ENCODE measurements at places on chromosomes 11 and 22.

DNA sequence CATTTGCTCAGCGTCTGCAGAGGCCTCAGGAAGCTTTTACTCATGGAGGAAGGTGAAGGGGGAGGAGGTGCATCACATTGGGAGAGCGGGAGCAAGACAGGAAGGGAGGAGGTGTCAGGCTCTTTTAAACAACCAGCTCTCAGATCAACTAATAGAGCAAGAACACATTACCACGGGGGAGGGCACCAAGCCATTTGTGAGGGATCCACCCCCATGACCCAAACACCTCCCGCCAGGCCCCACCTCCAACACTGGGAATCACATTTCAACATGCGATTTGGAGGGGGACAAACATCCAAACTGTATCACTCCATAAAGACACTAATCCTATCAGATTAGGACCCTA, 18.9 kb upstream of the THY1 start:
- no peak for ATAC-seq

DNA sequence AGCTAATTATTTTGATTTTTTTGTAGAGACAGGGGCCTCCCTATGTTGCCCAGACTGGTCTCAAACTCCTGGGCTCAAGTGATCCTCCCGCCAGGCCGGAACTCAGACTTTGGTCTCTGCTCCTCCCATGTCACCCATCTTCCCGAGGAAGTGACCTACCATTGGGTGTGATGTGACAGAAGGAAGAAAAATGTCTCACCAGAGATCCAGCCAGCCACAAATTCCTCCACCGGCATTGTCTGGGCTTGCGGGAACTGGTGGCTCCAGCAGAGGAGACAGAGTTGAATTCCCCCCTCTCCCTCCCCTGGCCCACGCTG, 772 bp downstream of the SLC25A45 start:
- peak; percentile 13 for ATAC-seq

DNA sequence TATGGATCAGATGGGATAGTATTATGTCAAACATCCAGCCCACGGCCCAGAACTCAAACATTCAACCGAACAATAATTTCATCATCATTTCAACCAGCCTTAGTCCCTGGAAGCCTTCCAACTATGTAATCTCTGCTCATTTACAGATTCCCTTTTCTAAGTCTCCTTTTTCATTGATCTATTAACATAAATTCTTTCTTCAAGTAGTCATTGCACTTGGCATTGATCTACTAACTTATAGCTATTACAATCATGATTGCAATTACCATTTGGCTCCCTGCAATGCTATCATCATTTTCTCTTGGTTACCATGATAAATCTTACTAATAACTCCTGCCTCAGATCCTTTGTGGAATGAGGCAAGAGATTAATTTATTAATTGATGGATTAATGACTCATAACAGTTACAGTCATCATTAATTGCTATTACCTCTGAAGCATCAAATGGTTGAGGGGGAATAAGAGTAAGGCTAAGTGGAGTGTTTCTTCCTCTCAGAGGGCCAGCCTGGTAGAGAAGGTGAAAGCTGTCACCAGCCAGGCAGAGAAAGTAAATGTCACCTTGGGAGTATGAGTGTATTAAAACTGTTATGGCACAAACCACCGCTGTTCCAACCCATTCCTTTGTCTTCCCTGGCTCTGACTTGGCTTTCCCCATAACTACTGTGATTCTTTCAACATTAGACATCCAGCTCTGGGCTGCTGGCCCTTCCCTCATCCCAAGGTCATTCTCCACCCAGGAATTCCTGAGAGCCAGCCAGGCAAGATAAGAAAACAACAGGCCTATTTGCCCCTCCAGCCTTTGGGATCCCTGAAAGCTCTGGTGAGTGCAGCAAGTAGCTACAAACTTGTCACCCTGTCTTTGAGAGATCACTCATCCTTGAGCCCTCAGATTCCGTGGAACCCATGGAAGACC, 174.7 kb downstream of the RRAS2 start:
- no peak for ATAC-seq

DNA sequence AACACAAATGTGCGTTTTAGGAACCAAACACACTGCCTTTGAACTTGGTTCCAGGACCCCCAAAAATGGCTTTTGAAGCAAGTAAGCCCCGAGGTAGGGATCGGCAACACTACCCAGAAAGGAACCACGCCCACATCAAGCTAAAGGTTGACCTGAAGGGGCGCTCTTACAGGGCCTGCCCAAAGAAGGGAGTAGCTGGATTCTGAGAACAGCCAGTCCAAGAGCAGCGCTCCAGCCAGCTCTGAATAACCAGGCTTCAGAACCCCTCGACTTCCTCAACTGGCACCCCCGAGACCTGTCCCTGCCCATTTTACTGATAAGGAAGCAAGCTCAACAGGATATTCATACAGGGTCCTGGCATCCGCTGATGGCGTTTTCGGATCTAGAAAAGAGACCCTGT, 18.9 kb upstream of the MOB2 start:
- ATAC-seq, result no peak

DNA sequence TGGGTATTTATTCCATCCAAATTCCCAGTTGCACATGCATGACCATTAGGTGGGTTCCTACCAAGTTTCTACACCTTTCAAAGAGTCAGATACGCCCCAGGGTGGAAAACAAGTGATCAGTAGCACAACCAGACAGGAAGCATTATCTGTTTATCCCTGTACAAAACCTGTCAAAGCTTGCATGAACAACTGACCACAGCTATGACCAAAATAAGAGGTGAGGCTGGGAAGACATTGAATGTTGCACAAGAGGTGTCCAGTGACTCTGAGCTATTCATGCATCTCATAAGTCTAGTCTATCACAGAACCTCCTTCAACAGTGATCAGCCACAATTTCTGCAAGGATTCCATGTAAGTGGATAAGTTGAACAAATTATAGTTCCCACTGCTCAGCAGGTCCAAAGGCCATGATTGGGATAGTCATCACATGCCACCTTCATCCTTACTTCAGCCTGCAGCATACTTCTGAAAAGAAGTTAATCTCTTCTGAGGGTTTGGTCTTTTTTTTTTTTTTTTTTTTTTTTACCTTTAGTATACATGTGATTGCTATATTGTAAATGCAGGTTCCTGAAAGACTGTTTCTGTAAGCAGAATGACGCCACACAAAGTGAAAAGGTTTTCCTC, 28.0 kb upstream of the TMEM45B start:
- no peak for ATAC-seq

GRCh38 chr11:39768214-39768613, 1691.2 kb downstream of the LRRC4C start:
- ATAC-seq, result no peak

DNA sequence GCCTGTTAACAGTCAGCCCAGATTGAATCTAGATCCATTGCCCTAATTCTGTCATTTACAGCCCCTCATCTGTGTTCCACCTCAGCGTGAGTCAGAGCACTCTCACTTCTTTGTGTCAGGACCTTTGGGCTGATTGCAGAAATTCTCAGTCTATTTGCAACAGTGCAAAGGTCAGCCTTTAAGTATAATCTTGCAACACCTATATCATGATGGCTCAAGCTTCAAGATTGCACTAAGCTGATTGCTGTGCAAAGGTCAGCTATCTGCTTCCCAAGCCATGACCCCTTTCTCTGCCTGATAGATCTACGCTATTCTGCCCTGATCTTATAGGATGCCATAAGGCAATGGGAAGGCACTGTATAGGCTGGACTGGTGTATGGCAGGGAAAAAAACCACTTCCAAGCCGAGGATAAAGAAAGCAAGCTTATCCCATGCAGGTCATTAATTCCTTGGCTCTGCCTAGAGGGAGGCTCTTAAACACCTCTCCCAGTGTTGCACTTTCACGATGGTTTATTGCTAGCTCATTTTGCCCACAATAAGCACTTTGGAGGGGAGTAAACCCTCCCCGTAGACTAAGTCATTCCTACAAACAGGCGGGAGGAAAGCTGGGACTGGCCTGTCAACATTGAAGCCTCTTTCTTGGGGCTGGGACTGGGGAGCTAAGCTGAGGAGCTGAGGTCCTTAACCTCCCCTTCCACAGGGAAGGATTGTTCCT, 100.6 kb downstream of the RRAS2 start:
- ATAC-seq, result peak; percentile 32

DNA sequence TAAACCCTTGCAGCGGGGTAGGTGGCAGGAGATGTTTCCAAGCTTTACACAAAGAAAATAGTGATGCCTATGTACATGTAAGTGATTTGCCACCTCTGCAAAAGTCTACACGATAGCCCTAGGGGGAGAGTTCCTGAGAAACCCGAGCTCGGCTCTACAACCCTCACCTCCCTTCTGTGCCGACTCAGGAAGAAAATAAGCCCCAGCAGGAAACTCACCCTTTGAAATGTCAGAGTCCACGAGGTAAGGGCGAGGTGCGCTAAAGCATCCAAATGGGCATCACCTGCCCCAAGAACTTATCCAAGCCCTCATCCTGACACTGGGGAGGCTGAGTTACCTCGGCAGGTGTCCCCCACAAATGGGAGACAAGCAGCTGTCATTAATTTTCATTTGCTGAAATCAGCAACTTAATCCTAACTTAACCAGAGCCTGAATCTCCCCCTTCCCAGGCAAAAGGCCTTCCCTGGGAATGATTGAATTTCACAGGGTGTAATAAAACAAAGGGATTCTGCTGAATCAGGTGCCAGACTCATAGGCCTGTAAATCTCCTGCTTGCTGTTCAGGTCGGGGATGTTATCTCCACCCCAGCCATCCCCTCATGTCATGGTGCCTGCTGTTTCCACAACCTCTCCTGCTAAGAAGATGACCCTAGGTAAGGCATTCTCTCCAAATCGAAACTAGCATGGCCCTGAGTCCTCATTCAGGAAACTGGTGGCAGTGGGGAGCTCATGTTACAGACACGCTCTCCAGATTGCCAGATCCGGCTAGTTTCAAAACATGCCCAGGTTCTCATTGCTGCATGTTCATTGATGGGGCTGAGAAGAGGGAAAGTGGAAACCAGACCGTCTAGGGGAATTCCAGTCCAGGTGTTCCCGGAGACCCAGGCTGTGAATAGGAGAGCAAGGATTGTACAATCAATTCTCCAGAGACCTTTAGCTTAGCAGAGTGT, 105.3 kb upstream of the KIRREL3 start:
- no peak for ATAC-seq
